ENCODE measurements at places on chromosomes 4 and X.

DNA sequence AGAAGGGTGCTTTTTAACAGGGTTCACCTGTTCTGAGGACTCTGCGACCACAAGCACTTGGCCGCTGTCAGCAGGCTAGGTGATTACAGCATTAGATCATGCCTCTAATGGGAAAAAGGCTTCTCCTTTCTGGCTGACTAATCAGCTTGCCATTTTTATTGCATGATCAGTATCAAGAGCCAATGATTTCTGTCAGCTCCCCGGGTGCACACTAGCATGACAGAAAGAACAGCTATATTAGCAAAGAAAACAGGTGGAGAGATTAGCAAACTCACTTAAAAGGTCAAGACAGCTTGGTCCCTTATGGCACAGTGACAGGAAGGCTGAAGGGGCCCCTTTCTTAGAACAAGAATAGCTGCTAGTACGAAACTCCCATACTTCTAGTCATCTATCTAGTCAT lies 170.0 kb downstream of the SMIM20 start:
- no peak for DNase-seq

DNA sequence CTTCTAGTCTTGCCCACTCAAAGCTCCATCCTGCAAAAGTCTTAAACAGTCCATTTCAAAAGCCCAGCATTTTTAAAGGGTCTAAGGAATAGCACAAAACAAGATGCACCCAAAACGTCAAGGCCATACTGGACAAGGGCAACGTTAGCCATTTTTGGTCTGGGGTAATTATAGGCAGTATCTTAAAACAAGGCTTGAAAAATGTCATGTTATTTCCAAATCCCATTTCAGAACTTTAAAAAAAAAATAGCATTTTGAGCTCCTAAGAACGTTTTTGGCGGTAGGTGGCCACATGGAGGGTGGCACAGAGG lies 584 bp upstream of the TMEM165 start:
- no peak for DNase-seq

GRCh38 chr4:183700407-183700806 lies 41.3 kb downstream of the TRAPPC11 start:
- no peak for DNase-seq

GRCh38 chr4:20645236-20645635 lies 55.0 kb upstream of the PACRGL start:
- DNase-seq = no peak

DNA sequence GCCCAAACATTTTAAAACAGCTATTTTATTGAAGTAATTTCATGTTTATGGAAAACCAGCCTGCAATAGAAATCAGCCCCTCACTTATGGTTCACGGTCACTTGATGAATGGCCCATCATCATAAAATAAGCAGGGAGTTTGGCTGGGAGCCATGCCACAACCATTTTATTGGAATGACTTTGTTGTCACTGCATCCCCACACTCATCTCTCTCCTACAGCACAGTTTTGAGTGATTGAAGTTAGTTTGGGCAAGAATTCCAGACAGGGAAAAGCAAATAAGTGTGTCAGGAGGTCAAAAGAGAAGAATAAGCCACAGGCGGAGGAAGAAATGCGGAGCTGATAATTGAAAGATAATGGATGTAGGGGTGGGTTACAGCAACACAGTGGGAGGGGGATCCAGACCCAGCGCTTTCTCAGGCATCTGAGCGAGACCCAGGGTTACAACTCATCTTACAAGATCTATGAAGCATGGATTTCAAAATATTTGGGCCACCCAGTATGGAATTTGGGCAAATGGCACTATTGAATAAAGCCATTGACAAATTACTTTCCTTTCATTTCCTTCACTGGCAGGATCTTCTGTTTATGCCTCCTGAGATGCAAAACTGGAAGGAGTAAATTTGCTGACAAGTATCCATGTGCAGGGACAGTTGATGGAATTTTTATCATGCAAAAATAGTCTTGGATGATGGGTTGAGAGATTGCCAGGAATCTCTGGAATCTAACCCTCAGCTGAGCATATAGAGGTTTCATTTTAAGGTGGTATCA lies 100.8 kb downstream of the SHROOM3 start:
- DNase-seq = no peak

- no peak for DNase-seq
Measured at GRCh38 chr4:5385741-5386311, 322.5 kb downstream of the EVC2 start.

- no peak for DNase-seq
Measured at GRCh38 chr4:122784261-122784660, 42.4 kb upstream of the FGF2 start.

DNA sequence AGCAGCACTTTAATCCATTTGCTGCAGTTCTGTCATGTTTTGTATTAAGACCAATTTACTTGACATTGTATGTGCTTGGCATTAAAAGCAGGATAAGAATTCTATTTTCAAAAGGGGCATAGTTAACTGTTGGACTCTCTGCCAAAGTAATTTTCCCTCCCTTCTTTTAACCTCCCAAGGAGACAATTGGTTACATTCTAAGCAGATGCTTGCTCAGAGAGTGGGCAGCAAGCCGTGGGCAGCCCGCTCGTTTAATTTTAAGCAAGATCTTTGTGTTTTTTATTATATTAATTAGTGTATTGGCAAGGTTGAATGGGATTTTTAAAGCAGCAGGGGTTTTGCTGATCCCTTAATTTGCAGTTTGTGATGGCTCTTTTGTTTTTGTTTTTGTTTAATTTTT lies 37.1 kb upstream of the KLHL8 start:
- DNase-seq = no peak

DNA sequence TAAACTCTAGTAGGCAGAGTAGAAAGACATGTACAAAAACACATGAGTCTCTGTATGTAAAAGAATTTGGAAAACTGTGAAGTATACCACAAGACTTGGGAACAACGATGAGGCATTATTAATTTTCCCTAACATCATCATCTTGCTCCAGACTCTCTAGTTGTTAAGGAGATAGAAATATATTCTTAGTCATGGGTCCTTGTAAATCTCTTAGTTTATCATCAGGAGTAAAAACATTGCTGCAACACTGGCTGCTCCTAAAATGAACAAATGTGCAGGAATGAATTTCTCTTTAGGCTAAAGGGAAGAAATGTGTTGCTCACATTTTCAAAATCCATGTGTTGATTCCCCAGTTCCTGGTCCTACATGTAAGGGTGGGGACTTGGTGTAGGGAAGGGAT lies 384.6 kb downstream of the STIM2 start:
- no peak for DNase-seq

DNA sequence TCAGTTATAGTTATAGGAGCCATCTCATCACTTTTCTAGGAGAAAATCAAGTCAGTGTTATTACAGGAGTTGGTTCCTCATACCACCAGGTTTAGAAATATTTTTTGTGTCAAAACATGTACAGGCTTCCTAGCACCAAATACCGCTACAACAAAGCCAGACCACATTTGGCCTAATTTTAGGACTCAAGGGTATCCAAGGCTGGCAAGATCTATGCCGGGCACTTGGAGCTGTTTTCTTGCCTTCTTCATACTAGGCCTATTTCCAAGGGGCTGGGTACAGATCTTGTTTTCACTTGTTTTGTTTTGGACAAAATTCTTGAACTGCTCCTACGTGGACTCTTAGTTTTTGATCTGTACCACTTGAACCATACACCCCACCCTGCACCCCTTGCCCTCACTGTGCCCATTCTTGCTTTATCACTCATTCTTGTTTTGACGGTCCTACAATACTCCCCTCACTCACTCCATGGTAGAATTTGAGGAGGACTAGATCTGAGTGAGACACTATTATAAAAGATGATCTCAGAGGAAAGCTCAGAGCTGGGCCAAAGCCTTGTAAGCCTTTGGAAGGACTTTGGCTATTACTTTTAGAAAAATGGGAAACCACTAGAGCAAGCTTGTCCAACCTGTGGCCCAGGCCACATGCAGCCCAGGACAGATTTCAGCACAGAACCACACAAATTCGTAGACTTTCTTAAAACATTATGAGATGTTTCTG lies 17.7 kb upstream of the TMEM144 start:
- DNase-seq = no peak

- DNase-seq = no peak
Measured at GRCh38 chrX:131617182-131617581, 73.3 kb downstream of the OR13H1 start.

GRCh38 chr4:133891011-133891410 lies 310.6 kb downstream of the PABPC4L start:
- no peak for DNase-seq

- no peak for DNase-seq
Measured at GRCh38 chr4:112536123-112536522, 20.1 kb upstream of the NEUROG2 start.

GRCh38 chr4:110058677-110059076 lies 139.7 kb downstream of the ELOVL6 start:
- no peak for DNase-seq

- no peak for DNase-seq
Measured at GRCh38 chr4:38306482-38307071, 346.4 kb downstream of the PTTG2 start.

DNA sequence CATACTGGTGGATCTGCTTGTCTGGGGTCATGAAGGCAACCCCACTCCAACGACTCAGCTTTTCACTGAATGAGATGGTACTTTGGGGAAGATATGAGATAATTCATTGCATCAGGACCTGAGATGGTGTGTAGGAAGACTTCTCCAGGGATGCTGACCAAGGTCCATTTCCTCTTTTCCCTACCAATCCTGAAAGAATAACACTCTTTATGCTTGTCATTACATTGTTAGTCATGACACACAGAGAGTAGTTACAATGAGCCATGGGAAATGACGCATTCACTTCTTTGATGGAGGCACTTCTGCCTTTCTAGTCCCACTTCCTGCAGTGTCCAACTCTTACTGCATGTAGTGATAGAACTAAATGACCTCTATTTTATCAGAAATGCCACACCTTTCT lies 58.6 kb downstream of the AREG start:
- DNase-seq = no peak

DNA sequence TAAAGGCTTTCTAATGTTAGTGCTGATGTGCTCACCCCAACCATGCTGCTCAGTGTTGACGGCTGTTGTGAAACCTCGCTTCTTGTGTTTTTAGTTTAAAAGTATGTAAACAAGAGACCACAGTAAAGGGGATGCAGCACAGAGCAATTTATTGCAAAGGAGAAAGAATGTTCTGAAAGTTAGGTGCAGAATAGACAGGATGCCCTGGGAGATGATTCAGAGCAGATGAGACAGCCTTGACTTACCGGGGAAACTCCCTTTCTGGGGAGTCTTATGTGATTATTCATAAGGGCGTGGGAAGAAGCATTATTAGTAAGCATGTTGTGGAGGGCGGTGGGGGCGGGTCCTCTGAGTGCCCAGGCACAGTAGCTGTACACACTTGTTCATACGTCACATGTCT lies 47.7 kb downstream of the EVC start:
- DNase-seq = no peak

GRCh38 chr4:7044137-7044930 lies 1.2 kb downstream of the TADA2B start:
- peak; percentile 46 for DNase-seq

DNA sequence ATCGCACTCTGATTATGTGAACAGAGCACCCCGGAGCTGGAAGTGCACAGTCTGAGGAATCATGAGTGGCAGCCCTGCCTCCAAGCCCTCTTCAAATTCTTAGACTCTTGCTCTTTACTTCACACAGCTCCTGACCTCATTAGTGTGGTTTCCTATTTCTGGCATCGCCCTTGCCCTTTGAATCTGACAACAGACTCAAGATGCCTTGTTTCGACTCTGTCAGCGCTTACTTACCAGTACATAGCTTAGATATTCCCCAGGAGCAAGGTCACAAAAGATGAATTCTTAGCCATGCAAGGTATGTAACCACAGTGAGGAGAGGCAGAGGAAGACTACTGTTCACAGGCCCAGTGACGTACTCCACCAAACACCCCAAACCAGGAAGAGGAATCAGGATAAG lies 167.2 kb downstream of the KDR start:
- DNase-seq = no peak

DNA sequence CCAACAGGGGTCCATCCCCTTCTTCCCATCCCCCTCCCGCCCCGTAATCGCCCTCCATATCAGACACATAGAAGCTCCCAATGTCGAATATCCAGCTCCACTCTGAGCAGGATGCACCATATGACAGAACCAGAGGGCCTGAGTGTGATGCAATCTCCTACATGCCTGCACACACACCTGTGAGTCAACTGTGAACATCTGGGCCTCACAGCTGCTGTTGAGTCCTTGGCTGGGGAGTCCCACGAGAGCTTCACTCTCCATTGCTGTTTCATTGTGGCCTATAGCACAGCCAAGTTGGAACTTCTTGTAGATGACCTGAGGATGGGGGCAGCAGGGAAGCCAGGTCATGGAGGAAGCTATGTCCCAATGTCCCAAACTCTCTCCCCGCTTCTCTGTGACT lies 8.2 kb downstream of the SLC38A5 start:
- DNase-seq = no peak

DNA sequence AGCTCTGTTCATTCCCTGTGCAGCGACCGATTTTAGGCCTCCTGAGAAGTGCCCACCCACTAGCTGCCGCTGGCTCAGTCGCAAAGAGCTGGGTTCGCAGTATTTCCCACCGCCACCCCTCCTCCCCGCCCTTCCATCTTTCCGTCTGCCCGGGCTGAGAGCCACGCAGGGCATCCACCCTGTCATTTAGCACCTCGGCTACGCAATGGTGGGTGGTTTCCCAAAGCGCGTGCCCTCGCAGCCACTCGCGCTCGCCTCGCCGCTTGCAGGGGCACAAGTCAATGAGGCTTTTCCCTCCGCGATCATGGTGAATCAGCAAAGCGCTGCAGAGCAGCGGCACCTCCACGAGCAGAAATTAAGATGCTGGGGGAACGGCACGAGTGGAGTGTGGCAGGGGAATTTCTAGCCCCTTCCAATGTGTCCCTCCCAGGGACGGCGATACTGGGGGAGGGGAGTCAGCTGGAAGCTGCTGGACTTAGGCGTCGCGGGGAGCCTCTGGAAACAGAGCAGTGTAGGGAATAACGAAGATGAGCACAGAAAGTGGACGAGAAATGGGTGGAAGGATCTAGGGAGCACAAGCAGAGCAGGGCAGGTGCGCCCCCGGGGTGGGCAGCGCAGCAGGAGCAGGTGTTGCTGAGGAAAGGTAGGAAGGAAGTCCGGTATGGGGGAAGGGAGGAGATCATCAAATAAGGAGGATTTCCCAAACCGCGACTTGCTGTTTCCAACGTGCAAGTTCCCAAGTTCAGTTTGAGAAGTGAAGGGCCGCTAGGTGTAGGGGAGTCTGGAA lies 2.4 kb upstream of the PTCHD1 start:
- no peak for DNase-seq

DNA sequence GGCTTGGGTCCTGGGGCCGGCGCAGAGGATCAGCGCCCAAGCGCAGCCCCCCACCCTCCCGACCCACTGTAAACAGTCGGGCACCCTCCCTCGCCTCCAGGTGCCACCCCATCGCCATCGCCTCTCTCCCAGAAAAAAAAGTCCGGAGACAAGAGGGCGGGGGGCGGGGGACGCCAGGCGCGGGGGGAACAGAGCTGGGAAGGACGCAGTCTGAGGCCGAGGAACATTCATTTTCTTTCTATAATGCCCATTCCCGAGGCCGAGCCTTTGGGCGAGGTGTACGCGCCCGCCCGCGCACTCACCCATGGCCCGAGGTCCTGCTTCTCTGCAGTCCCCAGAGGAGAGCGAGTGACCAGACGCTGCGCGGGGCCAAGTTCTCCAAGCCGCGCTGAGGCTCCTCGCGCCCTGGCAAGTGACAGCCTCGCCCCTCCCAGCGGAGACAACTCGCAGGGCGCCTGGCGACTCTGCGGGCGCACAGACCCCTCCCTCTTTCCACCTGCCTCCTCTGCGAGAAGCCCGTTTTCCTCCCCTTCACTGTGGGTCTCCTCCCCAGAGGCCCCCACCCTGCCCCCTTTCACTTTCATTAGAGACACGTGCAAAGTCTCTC lies 63.5 kb upstream of the WDR17 start:
- no peak for DNase-seq

GRCh38 chrX:77347572-77347971 lies 99.6 kb upstream of the FGF16 start:
- no peak for DNase-seq
